ENCODE measurements at places on chromosomes 5 and 9.

GRCh38 chr9:88746743-88747398, 211.9 kb downstream of the NXNL2 start:
- no peak overlapping the region for H3K27ac ChIP-seq
- H3K36me3 ChIP-seq, result no peaks in the 10 kb centered on the region
- H3K27me3 ChIP-seq, result no peaks in the 10 kb centered on the region
- peaks cover 4% of the 10 kb centered on the region for H3K4me1 ChIP-seq
- no peak overlapping the region for H3K4me3 ChIP-seq

GRCh38 chr5:167061695-167062094, 1229.8 kb upstream of the WWC1 start:
- no peaks in the 10 kb centered on the region for H3K4me1 ChIP-seq
- H3K36me3 ChIP-seq, result no peaks in the 10 kb centered on the region
- no peak for DNase-seq
- H3K27me3 ChIP-seq, result no peaks in the 10 kb centered on the region
- H3K27ac ChIP-seq, result no peak overlapping the region

GRCh38 chr5:122400341-122400740, 88.3 kb downstream of the SNCAIP start:
- H3K36me3 ChIP-seq, result no peaks in the 10 kb centered on the region
- no peak for DNase-seq
- no peak overlapping the region for H3K4me3 ChIP-seq
- H3K27me3 ChIP-seq, result no peaks in the 10 kb centered on the region
- H3K27ac ChIP-seq, result no peak overlapping the region
- H3K4me1 ChIP-seq, result no peaks in the 10 kb centered on the region

DNA sequence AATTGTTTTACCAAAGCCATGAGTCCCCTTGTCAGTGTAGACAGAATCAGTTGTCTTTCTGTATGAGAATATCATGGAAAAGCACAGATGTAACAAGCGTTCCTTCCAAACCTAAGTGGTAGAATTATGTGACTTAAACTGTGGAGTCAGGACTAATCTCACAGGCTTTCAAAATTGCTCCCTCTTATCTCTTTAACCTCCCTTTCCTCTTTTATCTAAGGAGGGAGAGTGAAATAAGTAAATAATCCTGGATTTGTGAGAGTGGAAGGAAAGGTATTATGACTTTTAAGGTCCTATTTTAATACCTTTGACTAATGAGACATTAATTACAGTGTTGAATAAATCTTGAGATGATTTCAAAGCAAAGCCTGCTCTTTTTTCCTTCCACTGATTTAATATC, 52.4 kb upstream of the LIFR start:
- H3K36me3 ChIP-seq, result no peaks in the 10 kb centered on the region
- H3K27me3 ChIP-seq, result no peaks in the 10 kb centered on the region
- DNase-seq, result no peak
- H3K4me1 ChIP-seq, result peaks cover 1% of the 10 kb centered on the region
- no peak overlapping the region for H3K4me3 ChIP-seq
- H3K27ac ChIP-seq, result no peak overlapping the region

DNA sequence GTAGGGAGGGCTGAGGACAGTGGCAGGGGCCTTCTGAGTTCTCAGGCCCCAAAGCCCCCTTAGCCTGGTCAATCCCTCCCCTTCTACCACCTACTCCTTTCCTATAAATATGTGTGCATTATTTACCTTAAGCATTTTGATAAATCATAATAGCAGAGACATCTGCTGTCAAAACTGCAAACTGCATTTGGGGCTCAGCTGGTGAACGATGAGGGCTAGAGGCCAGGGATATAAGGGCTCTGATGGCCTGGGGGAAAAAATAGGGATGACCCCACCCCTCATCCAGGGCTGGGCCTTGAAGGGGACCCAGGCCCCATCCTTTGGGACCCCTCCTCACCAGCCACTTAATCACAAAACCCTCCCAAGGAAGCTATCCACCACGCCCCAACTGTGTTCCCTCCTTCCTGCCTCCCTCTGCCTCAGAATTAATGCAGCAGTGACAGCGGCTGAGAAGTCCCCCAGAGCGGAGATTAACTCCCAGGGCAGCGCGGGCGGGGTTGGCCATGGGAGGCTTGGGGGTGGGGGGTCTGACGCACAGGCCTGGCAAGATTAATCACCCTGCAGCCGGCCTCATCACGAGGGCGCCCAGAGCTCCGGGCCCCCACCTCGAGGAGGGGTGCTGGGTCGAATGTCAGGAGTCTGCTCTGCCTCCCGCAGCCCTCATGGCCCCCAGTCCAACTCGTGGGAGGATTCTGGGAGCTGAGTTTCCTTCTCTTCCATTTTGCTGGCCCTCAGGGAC, 42.1 kb downstream of the CXXC5 start:
- no peaks in the 10 kb centered on the region for H3K27me3 ChIP-seq
- H3K4me3 ChIP-seq, result no peak overlapping the region
- peaks cover 26% of the 10 kb centered on the region for H3K4me1 ChIP-seq
- 0 out of 2 replicates have a peak, but pooled peaks cover 2% of the 10 kb centered on the region for H3K36me3 ChIP-seq
- no peak overlapping the region for H3K27ac ChIP-seq

All from iPS DF 6.9 (cell line).